CD4-positive, alpha-beta memory T cell (primary cell): ENCODE measurements at places on chromosomes 11 and 22.

- DNase-seq = no peak
These were observed 4.6 kb upstream of the CABP7 start for GRCh38 chr22:29715240-29715639.

- DNase-seq = no peak
These were observed 826.1 kb upstream of the CNTN5 start for GRCh38 chr11:98194611-98195010.

GRCh38 chr22:22888571-22889353 is 1.1 kb downstream of the IGLL5 start:
- no peak for DNase-seq

DNA sequence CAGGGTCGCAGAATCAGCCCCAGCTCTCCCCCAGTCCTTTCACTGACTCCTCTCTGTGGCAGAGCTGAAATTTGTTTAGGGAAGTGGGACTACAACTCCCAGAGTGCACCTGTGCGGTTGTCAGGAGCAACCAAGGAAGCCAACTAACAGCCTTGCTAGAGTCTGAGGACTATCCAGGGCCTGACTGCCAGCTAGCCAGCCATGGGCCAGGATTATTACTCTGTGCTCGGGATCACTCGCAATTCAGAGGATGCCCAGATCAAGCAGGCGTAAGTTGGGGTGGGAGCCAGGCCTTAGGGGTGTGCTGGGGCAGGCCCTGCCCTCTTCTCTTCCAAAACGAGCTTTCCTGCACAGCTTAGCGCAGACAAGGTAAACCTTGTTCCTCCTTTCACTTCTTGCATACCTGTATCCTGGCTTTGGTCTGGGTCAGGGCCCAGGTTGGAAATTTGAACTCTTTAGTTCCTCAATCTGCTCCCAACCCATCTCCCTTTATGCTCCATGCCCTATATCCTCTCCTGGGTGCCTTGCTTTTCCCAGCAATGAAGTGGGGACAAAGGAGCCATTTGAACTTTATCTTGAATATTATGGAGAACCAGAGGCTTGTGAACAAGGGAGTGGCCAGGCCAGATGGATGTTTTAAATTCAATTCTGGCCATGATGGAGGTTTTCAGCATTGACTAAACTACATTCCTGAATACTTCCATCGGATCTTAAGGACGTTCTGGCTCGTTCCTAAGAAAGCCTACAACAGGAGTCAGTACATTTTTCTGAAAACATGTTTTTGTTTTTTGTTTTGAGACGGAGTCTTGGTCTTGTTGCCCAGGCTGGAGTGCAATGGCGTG is at the start of gene DNAJB13:
TSS of gene DNAJB13 (plus strand) at position 158 of the 842 bp plus-strand sequence. CDS start at position 202, 44 bp downstream.
- no peak for DNase-seq

DNA sequence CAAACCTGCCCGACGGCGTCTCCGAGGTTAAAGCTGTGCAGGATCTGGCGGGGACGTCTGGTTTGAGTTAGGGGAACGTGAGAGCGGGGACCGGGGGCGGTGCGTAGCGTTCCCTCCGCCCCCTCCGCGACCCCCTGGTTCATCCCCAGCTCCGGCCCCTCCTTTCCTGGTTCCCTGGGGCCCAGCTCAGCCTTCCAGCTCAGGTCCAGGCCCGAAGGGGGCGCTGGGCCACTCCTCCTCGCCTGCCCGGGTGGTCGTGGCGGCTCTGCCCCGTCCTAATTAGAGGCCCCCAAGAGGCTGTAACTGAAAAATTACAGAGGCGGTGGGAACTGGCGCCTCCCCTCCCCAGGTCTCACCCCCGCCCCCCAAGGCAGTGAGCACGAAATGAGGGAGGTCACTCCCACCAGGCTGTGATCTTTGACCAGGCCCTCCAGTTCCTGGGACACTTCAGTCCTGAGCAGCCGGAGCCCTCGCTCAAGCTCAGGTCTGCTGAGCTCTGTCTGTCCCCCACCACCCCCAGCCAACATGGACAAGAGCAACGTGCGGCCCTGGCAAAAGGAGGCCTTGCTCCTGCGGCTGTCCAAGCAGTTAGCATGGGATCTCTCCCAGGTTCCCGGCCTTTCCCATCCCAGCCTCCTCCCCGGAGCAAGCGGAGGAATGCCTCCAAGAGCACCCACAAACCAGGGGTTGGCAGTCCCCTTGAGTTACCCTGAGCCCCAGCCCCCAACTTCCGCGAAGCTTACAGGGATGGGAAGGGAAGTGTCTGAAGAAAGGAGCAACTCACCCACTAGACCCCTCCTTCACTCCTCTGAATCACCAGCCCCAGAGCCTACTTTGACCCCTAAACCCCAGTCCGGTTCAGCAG is 3.3 kb downstream of the CD248 start:
- DNase-seq = no peak

DNA sequence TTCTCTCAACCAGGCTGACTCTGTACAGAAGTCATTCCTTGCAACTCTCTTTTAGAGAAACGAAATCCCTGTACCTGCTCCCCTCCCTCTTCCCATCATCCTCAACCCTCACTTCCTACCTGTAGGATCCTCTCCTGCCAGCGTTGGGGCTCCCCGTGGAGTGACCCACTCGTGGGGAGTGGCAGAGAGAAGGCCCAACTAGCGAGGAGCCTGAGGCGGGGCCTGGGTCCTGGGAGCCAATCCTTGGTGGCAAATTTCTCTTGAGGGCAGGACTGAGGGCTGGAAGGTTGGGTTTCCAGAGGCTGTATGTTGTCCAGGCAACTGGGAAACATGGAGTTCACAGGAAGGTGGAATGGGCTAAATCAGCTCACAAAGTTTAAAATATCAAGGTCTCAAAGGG is 10.4 kb downstream of the NHERF4 start:
- DNase-seq = no peak

DNA sequence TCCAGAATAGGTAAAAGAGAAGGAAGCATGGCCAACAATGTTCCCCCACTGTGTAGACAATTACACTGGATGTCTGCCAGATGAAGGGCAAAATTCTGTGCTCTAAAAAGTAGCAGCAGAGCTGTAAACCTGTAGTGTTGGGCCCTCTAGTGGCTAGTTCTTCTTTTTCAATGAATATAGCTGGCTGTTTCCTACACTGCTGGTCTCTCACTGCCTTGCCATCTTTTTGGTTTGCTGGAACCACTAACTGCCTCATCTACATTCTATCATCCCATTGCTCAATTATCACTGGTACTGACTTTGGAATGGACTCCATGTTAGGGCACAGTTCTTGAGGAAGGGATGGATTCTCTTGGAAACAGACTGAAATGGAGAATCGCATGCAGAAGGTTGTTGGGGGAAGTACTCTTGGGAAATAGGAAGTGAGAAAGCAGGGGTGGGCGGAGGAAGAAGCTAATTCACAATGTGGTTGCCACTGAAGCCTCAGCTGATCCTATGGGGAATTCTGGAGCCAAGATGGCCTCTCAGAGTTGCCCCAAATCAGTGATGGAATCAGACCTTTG is 17.9 kb downstream of the KCNE3 start:
- peak; percentile 72 for DNase-seq

- DNase-seq = no peak
These were observed 122.2 kb downstream of the APOL5 start for GRCh38 chr22:35839841-35840301.

GRCh38 chr11:36874291-36874690 is 276.3 kb upstream of the RAG2 start:
- no peak for DNase-seq

- DNase-seq = no peak
These were observed 10.5 kb downstream of the NUMA1 start for GRCh38 chr11:72069787-72070251.

GRCh38 chr11:116579857-116580727 is 192.7 kb downstream of the BUD13 start:
- DNase-seq = no peak

DNA sequence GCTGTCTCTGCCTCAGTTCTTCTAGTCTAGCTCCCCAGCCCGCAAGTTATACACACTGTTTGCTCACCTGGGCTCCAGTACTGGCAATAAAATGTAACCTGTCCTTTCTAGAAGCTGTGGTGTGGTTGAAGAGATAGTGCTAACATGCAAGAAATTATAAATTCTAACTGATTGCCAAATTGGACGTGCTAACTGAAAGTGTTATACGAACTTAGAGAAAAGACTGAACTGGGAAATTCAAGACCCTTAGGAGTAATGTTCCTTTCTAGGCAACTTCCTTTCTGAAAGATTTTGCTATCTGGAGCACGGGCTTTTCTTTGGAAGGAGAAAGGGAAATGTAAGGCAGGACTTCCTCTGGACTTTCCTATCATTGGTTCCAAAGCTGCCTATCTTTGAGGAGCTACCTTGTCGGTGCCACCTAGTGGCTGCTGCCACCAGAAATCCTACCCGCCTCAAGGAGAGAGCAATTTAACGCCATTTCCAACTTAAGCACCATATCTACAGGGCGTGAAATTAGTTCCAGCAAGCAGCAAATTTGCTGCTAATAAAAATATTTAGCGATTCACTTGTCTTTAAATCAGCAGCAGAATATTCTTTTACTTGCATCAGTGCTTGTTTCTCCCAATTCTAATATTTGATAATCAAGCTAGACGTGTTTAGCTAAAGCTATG is 12.7 kb upstream of the TMEM218 start:
- peak; percentile 41 for DNase-seq

DNA sequence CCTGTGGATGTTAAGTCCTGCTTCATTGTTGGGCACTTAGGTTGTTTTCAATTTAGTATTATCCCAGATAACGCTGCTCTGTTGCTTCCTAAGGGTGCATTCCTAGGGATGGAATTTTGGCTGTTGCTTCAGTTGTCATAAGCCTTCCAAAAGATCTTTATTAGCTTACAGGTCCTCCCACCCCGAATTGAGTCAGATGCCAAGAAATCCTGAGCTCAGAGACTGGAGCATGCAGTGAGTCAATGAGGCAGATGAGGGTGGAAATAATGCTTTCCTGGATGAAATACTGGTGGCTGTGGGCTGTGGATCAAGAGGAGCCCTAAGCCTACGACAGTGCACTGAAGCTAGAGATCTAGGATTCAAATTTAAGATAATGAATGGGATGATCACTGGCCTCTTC is 10.7 kb upstream of the IL18BP start:
- no peak for DNase-seq

DNA sequence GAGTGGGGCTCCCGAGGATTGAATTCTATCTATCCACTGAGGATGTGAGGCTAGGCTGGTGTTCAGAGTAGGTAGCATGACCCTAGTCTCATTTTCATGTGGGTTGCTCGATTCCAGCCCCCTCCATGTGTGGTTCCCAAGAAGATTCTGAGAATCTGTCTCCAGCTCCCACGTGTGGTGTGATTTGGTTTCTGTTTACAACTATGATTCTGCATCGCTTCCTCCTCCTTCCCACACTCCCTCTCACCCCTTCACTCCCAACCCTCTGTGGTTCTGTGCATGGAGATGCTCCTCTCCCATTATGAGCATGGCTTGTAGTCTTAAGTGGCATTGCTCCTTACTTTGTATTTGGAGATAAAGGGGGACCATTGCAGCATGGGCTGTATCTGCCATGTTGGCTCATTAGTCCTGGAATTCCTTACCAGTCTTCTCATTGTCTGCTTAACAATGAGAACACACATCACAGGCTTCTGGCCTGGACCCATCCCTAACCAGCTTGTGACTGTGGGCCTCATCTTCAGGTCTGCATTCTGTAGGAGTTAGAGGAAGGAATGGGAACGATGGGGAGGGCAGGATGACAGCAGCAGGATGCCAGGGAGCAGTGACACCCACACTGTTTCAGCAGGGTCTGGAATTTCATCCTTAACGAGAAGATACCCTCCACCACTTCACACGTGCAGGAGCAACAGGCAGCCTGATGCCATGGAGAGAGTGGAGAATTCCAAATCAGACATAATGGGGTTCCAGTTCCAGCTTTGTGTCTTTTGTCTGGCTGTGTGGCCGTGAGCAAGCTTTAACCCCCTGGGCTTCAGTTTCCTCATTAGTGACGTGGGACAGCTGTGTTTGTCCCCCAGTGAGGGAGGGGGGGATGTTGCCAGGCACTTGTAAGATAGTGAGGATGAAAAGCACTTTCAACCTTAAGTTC is 86.0 kb downstream of the CCDC81 start:
- no peak for DNase-seq

DNA sequence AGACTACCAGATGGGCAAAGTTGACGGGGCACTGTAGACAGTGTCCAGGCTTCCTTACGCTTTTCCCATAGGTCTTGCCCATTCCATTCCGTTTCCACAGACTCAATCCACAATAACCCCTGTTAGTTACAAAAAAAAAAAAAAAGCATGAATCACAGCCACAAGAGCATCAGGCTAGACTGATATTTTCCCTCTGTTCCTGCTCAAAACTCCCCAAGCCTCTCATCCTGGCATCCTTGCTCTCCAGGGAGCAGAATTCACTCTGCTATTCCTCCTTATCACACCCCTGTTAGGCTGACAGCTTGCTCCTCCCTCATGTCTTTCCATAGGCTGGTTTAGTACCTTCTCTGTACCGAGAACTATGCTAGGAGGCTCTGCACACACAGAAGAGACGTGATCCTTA is 42.2 kb downstream of the TMEM123 start:
- DNase-seq = no peak

GRCh38 chr11:1548221-1549070 is 23.6 kb downstream of the DUSP8 start:
- DNase-seq = no peak

DNA sequence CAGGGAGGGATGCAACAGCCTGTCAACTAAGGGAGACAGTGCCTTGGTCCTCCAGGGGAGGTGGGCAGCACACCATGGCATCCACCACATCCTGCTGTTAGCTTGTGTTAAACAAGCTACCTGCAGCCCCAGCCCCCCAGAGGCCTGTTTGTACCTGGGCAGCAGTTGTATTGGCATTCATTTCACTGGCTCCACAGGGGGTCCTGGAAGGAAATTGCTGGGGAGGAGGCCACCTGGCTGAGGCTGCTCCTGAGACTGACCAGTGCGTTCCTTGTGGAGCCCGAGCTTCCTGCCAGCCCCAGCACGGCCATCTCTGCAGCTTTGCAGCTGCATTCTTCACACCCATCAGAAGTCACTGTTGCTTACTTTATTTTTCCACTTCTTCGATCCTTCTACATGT is 479.9 kb downstream of the INSC start:
- no peak for DNase-seq

DNA sequence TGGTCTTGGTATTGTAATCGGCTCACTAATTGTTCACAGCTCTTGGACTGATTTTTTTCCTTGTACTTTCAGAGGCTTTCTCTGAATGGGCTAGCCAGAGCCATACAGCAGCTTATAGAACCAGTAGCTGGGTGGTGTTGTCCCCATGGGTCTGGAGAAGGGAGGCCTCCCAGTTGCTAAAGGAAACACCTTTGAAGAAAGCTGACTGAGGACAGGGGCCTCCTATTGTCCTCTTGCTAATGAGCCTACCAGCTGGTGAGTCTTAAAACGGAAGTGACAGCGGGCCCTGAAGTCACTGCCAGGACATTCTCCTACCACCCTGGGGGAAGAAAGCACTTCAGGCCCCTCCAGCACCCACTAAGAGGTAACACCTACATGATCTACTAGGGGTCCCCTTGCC is 9.9 kb downstream of the FADS3 start:
- no peak for DNase-seq
